ENCODE measurements at places on chromosomes 6 and 20. TPM values are rescaled to one million over a fixed set of nuclear protein-coding genes. Genes with fewer than 3 reads are reported as not detected.
A peak's percentile ranks its signal among the peaks of the same experiment; 100 is the strongest.

- DNase-seq: no peak
Measured at GRCh38 chr6:160960839-160961238, 30.7 kb upstream of the MAP3K4 start.

The ARMC2 gene
- total RNA-seq: 9.0 TPM

DNA sequence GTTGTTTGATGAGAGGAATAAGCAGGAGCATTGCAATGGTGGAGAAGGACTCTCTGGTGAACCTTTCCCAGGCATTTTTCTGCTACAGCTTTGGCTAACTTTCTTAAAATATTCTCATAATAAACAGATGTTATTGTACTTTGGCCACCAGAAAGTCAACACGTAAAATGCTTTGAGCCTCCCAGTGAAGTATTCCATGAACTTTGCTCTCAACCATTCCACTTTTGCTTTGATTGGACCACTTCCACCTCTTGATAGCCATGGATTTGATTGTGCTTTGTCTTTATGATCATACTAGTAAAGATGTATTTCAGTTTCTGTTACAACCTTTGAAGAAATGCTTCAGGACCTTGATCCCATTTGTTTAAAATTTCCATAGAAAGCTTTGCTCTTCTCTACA is 241.1 kb downstream of the TENT5A start:
- DNase-seq: no peak

DNA sequence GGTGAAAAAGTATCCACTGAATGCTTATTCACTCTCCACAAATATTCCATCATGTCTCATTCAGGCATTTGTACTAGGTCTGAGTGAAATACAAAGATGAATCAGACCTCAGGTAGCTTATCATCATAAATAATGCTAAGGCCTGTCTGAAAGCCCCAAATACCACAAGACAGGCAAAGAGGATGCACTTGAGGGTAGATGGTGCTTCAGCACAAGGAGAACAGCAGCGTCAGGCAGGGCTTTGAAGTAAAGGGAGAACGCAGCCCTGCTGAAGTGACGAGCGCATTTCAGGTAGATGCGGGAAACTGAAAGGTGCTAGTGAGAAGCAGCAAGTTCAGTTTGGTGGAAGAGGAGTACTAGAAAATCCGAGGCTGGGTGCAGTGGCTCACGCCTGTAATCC is 38.7 kb downstream of the MAP3K5 start:
- peak; percentile 42 for DNase-seq

GRCh38 chr6:53020005-53020744 is 25.1 kb upstream of the GSTA4 start:
- DNase-seq: no peak

GRCh38 chr6:114288701-114289495 is 53.9 kb downstream of the HS3ST5 start:
- DNase-seq: no peak

The C20orf204 gene
- total RNA-seq: 5.0 TPM

DNA sequence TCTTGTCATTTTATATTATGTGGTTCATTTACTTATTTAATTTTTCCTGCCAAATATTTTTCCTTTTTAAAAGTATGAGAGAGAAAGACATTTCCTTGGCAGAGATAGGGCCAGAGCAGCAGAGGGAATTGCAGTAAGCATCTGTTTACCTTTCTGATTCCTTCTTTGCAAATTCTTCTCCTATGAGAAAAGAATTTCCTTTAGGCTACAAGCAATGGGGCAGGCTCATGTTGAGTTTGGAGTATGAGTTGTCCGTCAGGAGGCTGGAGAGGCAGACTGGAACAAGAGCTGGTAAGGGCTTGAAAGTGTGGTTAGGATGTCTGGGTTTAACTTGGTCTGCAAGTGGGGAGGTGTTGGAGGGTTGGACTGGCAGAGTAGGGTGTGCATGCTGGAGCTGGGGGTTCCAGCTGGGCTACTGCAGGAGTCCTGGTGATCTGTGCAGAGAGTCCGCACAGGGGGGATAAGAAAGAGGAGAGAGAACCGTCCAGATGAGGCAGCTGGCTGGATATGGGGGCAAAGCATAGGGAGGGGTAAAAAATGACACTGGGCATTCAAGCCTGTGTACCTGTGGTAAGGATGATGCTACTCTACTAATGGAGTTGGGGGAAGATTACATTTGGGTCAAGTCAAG is 19.7 kb downstream of the TIAM2 start:
- no peak for DNase-seq

DNA sequence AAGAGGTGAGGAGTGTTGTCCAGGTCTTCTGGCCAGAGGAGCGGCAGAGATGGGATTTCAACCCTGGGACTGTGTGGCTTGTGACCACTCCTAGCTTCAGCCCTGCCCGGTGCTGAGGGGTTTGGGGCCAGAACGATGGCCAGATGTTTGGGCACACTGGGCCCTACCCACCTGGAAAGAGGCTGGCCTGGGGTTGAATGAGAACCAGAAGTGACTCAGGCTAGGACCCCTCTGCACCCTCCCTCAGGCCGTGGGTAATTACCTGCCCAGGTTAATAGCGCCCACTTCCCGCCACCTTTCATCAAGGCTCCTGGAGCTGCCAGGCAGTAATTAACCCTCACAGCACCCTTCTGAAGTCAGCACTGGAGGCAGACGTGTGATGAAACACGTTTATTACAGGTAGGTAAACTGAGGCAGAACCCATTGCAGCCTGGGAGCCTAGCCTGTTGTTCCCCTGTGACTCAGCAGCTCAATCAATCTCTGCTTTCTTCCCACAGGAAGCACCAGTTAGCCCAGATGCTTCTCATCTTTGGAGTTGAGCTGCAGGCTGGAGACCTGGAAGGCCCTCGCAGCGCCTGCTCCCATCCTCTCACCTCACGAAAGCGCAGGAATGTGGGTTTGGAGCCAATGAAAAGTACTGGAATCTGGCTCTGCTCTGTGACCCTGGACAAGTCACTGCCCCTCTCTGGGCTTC is 120.8 kb downstream of the CEBPB start:
- peak; percentile 32 for DNase-seq

The BANF2 gene
- total RNA-seq: not detected
